ENCODE measurements at places on chromosomes 11 and 22.
A peak's percentile ranks its signal among the peaks of the same experiment; 100 is the strongest.

GRCh38 chr11:134951305-134951700 lies 539.3 kb upstream of the B3GAT1 start:
- DNase-seq = peak; percentile 95
- H3K36me3 ChIP-seq = no peaks in the 10 kb centered on the region
- peak overlapping the region; percentile 78 for H3K27ac ChIP-seq
- no peaks in the 10 kb centered on the region for H3K27me3 ChIP-seq
- peaks cover 33% of the 10 kb centered on the region for H3K4me1 ChIP-seq
- H3K4me3 ChIP-seq = no peak overlapping the region

DNA sequence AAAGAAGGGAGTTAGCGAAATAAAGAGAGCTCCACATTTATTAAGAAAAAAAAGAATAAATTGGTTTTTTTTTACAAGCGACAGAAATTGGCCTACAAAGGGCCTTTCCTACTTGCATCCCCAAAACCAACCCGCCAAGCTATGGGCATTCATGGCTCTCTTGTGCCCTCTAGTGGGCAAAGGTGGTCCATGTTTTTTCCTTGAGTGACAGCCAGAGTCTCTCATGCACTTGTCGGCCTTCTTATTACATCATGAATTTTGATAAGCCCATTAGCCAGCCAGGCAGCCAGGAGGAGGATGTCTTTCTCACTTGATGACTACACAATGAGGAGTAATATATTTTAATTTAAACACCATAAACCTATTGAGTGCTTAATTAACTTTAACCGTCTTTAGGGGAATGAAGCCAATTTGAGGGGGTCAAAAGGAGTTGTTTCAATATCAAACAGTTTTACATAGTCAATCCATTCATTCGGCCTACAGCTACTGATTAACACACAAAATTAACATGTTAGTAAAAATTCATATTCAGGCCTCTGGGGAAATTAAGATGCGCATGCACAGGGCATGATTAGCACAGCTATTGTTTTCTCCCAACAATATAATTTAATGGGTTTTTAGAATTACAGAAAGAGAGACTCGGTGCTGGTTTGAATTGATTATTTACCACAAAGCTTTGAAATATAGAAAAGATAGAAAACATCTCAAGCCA lies 85.5 kb downstream of the RCN1 start:
- H3K36me3 ChIP-seq = no peaks in the 10 kb centered on the region
- peaks cover 18% of the 10 kb centered on the region for H3K27me3 ChIP-seq
- DNase-seq = peak; percentile 83

GRCh38 chr11:128884703-128885338 lies 6.3 kb upstream of the KCNJ5 start:
- peak; percentile 79 for DNase-seq
- no peak overlapping the region for H3K27ac ChIP-seq
- no peaks in the 10 kb centered on the region for H3K4me1 ChIP-seq
- H3K27me3 ChIP-seq = peaks cover 44% of the 10 kb centered on the region
- no peaks in the 10 kb centered on the region for H3K36me3 ChIP-seq
- H3K4me3 ChIP-seq = no peak overlapping the region

DNA sequence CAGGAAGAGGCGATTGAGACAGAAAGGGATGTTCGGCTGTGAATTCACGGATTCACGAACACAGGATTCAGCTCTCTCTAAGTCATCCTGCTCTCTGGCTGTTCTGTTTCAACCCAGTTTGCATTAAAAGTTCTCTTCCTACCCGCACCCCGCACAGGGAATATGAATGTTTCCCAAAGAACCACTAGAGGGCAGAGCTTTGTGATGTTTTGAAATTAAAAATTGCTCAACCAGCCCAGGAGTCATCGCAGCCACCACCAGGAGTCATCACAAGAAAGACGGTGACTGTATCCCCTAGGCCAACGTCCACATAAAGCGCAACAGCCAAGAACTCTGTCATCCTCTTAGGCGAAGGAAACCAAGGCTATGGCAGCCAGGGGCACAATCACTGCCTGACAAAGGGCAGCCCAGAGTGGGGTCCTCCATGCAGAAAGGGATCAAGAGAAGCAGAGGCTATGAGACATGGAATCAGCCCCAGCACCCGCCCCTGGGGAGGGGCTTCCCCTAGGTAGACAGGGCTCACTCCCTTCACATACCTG lies 122.4 kb downstream of the WT1 start:
- H3K27ac ChIP-seq = peak overlapping the region; percentile 36
- H3K36me3 ChIP-seq = no peaks in the 10 kb centered on the region
- H3K4me3 ChIP-seq = peak overlapping the region; percentile 21

- H3K4me3 ChIP-seq = no peak overlapping the region
- peak; percentile 84 for DNase-seq
- H3K4me1 ChIP-seq = peaks cover 9% of the 10 kb centered on the region
- no peaks in the 10 kb centered on the region for H3K27me3 ChIP-seq
- peaks cover 26% of the 10 kb centered on the region for H3K36me3 ChIP-seq
- peak overlapping the region; percentile 37 for H3K27ac ChIP-seq
These were observed 5.5 kb downstream of the YDJC start for GRCh38 chr22:21624120-21624879.

- peak; percentile 96 for DNase-seq
- H3K4me3 ChIP-seq = peak overlapping the region; percentile 89
- H3K36me3 ChIP-seq = no peaks in the 10 kb centered on the region
- H3K27me3 ChIP-seq = no peaks in the 10 kb centered on the region
- peaks cover 16% of the 10 kb centered on the region for H3K4me1 ChIP-seq
These were observed 714 bp downstream of the SDF2L1 start for GRCh38 chr22:21642584-21643448.

- peaks cover 9% of the 10 kb centered on the region for H3K4me1 ChIP-seq
- no peak overlapping the region for H3K4me3 ChIP-seq
- peak overlapping the region; percentile 19 for H3K27ac ChIP-seq
- DNase-seq = peak; percentile 91
- H3K27me3 ChIP-seq = no peaks in the 10 kb centered on the region
These were observed 47.9 kb downstream of the FEZ1 start for GRCh38 chr11:125448136-125448535.

DNA sequence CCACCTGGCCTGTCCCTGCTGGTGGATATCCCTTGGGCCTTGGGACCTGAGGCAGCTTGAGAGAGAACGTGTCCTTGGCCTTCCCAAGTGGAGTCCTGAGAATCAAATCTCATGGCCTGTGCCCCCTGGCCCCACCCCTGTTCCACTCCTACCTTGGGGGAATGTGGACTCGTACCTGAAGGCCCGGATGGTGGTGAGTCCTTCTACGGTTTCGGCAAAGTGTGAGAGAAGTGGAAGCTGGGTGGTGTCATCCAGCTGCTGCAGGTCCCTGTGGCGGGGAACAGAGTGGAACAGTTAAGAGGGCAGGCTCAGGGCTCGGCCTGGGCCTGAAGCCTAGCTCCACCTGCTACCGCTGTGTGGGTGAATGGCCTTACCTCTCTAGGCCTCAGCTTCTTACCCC lies 14.0 kb upstream of the KCNJ11 start:
- no peak for DNase-seq
- H3K4me1 ChIP-seq = peaks cover 9% of the 10 kb centered on the region
- no peak overlapping the region for H3K4me3 ChIP-seq
- H3K27me3 ChIP-seq = peaks cover 12% of the 10 kb centered on the region
- H3K27ac ChIP-seq = no peak overlapping the region

- no peak for DNase-seq
- no peaks in the 10 kb centered on the region for H3K4me1 ChIP-seq
- no peak overlapping the region for H3K27ac ChIP-seq
- no peak overlapping the region for H3K4me3 ChIP-seq
These were observed 11.9 kb upstream of the MRGPRX2 start for GRCh38 chr11:19072464-19072863.

- peaks cover 35% of the 10 kb centered on the region for H3K27me3 ChIP-seq
- no peak overlapping the region for H3K4me3 ChIP-seq
- H3K4me1 ChIP-seq = no peaks in the 10 kb centered on the region
- no peaks in the 10 kb centered on the region for H3K36me3 ChIP-seq
- no peak for DNase-seq
- no peak overlapping the region for H3K27ac ChIP-seq
These were observed 181.0 kb downstream of the CHST1 start for GRCh38 chr11:45484326-45484883.

DNA sequence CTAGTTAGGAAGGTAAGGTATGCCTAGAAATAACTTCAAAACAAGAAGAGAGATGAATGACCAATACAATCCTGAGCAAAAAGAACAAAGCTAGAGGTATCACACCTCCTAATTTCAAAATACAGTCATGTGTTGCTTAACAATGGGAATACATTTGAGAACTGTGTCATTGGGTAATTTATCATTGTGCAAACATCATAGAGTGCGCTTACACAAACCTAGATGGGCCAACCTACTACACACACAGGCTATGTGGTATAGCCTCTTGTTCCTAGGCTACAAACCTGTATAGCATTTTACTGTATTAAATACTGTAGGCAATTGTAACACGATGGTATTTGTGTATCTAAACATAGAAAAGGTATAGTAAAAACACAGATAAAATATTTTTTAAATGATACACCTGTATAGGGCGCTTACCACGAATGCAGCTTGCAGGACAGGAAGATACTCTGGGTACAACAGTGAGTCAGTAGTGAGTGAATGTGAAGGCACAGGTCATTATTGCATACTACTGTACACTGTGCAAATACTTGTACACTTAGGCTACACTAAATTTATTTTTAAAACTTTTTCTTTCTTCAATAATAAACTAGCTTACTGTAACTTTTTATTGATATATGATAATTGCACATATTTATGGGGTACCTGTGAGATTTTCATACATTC lies 48.2 kb downstream of the STK33 start:
- DNase-seq = no peak
- no peaks in the 10 kb centered on the region for H3K36me3 ChIP-seq
- H3K27ac ChIP-seq = no peak overlapping the region
- no peaks in the 10 kb centered on the region for H3K4me1 ChIP-seq
- no peak overlapping the region for H3K4me3 ChIP-seq

- no peaks in the 10 kb centered on the region for H3K27me3 ChIP-seq
- no peak overlapping the region for H3K4me3 ChIP-seq
- H3K4me1 ChIP-seq = peaks cover 2% of the 10 kb centered on the region
- H3K27ac ChIP-seq = peak overlapping the region; percentile 52
- H3K36me3 ChIP-seq = no peaks in the 10 kb centered on the region
These were observed 142.4 kb downstream of the KIRREL3 start for GRCh38 chr11:126857860-126858808.

DNA sequence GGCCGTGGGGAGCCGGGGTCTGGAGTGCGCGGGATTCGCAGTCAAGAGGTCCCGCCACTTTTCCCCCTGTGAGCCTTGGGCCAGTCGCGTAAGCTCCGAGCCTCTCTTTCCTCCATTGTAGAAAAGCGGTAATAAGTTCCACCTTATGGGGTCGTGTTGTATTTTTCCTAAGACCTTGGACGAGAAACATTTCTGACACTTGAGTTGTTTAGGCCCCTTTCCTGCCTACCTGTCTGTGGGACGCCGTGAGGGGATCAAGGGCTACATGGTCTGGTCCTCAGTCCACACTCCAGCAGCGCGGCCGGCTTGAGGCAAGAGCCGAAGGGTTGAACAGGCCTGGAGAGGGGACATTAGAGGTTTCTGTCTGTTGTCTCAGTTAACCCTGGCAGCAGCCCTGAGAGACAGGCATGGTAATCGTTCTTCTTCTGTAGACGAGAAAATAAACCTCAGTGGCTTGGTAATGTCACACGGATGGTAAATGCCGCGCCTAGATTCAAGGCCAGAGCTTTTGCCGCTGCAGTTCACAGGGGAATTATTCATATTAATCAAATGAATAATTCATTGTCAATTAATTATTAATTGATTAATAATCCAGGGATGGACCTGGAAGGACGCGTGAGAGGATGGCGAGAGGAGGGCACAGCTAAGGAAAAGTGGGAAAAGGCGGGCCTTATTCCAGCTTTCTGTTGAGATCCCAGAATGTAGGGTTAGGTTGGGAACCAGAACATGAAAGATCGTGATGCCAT lies 545 bp downstream of the FEN1 start:
- peak; percentile 74 for DNase-seq
- peaks cover 11% of the 10 kb centered on the region for H3K4me1 ChIP-seq
- peak overlapping the region; percentile 99 for H3K27ac ChIP-seq
- peak overlapping the region; percentile 91 for H3K4me3 ChIP-seq
- peaks cover 31% of the 10 kb centered on the region for H3K36me3 ChIP-seq

DNA sequence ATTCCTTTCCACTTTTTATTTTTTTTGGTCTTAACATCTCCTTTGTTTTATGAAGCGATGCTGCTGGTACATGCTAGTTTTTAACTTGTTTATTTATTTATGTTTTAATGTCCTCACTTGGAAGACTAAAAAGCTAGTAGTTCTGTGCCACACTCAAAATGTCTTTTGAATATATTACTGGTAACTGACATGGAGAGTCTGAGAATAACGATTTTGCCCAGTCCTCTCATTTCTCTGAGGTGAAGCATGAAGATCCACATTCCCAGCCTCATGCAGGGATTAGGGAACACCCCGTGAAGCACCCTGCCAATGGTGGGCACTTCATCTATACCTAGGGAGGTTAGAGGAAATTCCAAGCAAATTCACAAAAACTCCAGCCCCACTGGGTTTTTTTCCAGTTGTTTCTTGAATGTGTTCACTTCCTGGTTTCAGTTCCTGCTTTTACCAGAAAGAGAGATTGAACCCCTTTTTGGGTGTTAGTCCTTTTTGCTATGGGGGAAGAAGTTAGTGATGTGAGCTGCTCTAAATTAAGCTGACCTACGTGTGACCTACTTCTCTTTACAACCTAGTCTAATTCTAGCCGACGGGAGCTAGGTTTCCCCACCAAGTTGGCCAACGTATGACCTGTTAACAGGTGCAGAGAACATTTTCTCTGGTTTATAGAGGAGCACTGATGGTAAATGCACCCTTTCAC lies 106.1 kb downstream of the SLC1A2 start:
- peaks cover 6% of the 10 kb centered on the region for H3K4me1 ChIP-seq
- no peaks in the 10 kb centered on the region for H3K36me3 ChIP-seq
- H3K4me3 ChIP-seq = no peak overlapping the region
- no peak overlapping the region for H3K27ac ChIP-seq
- no peaks in the 10 kb centered on the region for H3K27me3 ChIP-seq

GRCh38 chr11:88103337-88104206 lies 71.7 kb downstream of the RAB38 start:
- H3K27ac ChIP-seq = no peak overlapping the region
- H3K4me1 ChIP-seq = no peaks in the 10 kb centered on the region
- no peak overlapping the region for H3K4me3 ChIP-seq
- DNase-seq = no peak

DNA sequence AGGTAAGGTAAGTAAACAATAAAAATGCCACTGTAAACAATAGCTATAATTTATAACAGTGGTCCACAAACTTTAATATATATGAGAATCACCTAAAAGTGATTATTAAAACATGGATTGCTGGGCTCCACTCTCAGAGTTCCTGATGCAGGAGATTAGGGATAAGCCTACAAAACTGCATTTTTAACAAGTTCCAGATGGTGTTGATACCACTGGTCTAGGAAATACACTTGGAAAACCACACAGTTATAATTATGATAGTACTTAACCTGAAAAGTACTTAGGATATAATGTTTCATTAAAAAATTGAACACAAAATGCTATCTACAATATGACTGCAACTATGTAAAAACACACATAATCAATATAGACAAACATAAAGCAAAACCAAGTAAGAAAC lies 20.4 kb downstream of the FCHSD2 start:
- H3K27me3 ChIP-seq = no peaks in the 10 kb centered on the region
- peaks cover 18% of the 10 kb centered on the region for H3K36me3 ChIP-seq
- H3K4me3 ChIP-seq = no peak overlapping the region
- no peaks in the 10 kb centered on the region for H3K4me1 ChIP-seq
- H3K27ac ChIP-seq = no peak overlapping the region
- no peak for DNase-seq

GRCh38 chr11:130599073-130599654 lies 150.7 kb downstream of the ADAMTS15 start:
- H3K27me3 ChIP-seq = peaks cover 4% of the 10 kb centered on the region
- no peaks in the 10 kb centered on the region for H3K36me3 ChIP-seq
- H3K27ac ChIP-seq = no peak overlapping the region
